A549 treated with AZD2906 at 1 μM for 4 hours (cell line): ENCODE measurements at places on chromosomes 2 and 18. TPM values are rescaled to one million over a fixed set of nuclear protein-coding genes. Genes with fewer than 3 reads are reported as not detected.

The SLC23A3 gene
- 0.13 to 0.63 TPM (median 0.41 TPM) in 5 replicates for total RNA-seq

The FOXI3 gene
- 0.05 to 0.06 TPM (median 0.05 TPM) in 4 of 5 replicates, not detected in the other for total RNA-seq

The PID1 gene
- total RNA-seq: 4.0 to 5.3 TPM (median 4.5 TPM) in 5 replicates

The RUFY4 gene
- total RNA-seq: 0.08 TPM in 1 of 5 replicates, not detected in the others

The LCT gene
- 0.03 to 0.08 TPM (median 0.04 TPM) in 4 of 5 replicates, not detected in the other for total RNA-seq

The TDRD15 gene
- not detected in 5 replicates for total RNA-seq

The CD207 gene
- total RNA-seq: not detected in 5 replicates

The CPS1 gene
- total RNA-seq: 10.9 to 16.3 TPM (median 14.8 TPM) in 5 replicates

The CSRNP3 gene
- not detected in 5 replicates for total RNA-seq

The ZNF396 gene
- total RNA-seq: 0.54 to 0.89 TPM (median 0.60 TPM) in 5 replicates

The BMP10 gene
- total RNA-seq: not detected in 5 replicates

The TEX44 gene
- not detected in 5 replicates for total RNA-seq
